ENCODE measurements at places on chromosomes 7 and 10.

DNA sequence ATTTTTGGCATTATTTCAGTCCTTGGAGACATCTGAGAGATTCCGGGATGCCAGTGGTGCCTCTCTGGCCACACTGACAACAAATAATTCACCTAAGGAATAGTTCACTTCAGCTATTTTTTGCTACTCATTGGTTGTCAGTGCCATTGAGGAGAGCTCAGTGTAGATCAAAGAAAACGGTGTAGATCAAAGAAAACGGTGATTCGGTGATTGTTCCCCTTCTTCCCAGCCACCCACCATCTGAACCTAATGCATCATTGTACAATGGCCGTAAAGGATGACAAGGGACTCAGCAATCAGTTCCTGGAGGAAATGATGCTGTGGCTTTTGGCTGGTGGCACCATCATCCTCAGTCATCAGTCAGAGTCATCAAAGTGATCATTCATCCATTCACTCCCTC, 80.6 kb downstream of the PTPRZ1 start:
- DNase-seq: no peak

GRCh38 chr10:109159351-109159750, 764.0 kb downstream of the XPNPEP1 start:
- no peak for DNase-seq

DNA sequence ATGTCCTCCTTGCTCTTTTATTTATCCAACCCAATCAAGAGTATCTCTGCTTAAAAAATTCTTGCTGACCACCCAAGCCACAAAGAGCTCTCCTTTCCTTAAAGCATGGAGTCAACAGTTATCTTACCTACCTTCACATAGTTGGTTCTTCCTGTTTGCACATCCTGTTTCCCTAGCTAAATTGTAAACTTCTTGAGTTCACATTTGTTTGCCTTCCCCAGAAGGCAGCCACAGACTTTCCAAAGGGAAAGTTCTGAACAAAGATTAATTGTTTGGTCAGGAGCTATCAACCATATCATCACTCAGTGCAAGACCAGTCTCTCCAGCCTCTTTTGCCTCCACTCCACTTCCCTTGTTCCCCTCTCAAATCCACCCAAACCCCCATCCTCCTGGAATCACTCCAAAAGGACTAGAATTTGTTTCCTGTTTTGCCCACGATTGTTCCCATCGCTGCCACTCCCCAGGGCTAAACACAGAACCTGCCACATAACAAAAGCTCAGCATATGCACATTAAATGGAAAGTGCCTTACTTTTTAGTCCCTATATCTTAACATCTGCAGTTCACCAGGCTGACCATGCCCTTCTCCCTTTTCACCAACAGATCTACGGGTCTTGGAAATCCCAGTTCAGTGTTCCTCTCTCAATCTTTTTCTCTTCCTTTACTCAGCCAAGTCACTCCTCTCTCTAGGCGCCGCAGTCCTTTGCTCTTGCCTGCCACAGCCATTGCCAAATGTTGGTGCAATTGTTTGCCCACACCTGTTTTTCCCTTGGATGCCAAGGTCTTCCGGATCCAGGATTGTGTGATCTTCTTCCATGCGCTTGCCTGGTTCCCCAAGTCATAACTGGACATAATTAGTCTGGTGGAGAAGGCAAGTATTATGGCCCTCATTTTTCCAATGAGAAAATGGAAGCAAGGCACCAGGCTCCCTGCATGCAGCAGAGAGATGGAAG, 265.5 kb downstream of the KCNMA1 start:
- DNase-seq: no peak

- no peak for DNase-seq
Measured at GRCh38 chr10:30705101-30705624, 75.6 kb upstream of the LYZL2 start.

DNA sequence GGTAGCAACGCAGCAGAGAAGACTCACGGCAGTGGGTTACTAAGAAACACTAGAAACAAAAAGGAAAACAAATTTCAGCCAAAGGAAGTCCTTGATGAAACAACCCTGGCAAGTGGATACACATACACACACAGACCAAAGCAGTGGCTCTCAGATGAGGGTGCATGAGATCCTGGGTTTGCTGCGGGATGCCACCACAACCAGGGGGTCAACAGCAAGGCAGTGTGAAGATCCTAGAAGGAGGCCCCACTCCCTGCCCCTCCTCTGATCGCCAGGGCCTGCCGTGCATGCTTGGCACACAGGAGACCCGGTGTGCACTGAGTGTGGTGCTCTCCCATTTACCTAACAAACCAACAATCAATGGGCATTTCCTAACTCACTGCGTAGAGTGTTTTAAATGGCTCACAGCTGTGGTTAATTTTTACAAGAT, 252.3 kb upstream of the KLF14 start:
- DNase-seq: no peak

- DNase-seq: peak; percentile 76
Measured at GRCh38 chr10:132591166-132591971, 53.8 kb downstream of the INPP5A start.

- DNase-seq: no peak
Measured at GRCh38 chr7:31857172-31857571, 170.2 kb downstream of the PPP1R17 start.

DNA sequence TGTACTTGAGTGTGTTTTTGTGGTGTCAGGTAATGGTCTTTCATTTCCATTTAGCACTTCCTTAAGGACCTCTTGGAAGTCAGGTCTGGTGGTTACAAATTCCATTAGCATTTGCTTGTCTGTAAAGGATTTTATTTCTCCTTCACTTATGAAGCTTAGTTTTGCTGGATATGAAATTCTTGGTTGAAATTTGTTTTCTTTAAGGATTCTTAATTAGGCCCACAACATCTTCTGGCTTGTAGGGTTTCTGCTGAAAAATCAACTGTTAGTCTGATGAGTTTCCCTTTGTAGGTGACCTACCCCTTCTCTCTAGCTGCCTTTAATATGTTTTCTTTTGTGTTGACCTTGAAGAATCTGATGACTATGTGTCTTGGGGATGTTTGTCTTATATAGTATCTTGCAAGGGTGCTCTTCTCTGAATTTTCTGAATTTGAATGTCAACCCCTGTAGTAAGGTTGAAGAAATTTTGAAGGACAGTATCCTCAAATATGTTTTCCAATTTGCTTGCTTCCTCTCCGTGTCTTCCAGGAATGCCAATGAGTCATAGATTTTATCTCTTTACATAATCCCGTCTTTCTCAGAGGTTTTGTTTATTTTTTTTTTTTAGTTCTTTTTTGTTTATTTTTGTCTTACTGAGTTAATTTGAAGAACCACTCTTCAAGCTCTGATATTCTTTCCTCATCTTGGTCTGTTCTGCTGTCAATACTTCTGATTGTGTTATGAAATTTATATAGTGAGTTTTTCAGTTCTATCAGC, 70.2 kb downstream of the SLC39A12 start:
- DNase-seq: no peak

- DNase-seq: no peak
Measured at GRCh38 chr10:10958041-10958440, 59.6 kb upstream of the CELF2 start.

DNA sequence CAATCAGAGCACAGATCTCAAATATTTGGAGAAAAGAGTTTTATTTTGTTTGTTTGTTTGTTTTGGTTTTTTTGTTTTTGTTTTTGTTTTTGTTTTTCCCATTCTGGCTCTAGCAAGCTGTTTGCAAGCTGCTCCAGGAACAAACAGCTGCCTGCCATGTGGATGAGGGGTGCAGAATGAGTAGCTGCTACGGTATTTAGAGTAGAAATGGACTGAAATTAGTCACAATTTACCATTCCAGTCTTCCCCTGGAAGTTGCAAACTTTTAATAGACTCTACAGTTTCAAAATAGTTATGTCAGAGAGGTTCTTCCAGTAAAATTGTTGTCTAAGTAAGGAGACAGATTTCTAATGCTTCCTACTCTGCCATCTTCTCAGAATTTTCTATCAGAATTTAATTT, 27.1 kb upstream of the TAS2R16 start:
- no peak for DNase-seq
